Neural crest cell (in vitro differentiated cells): ENCODE measurements at places on chromosomes 13 and 19. TPM values are rescaled to one million over a fixed set of nuclear protein-coding genes. Genes with fewer than 3 reads are reported as not detected.
A peak's percentile ranks its signal among the peaks of the same experiment; 100 is the strongest.

MEF2B gene
- 1.4 and 1.5 TPM in 2 replicates for total RNA-seq

ZNF90 gene
- 27.3 and 27.4 TPM in 2 replicates for total RNA-seq

CLC gene
- not detected in 2 replicates for total RNA-seq

SRRM5 gene
- total RNA-seq: 0.41 and 0.51 TPM in 2 replicates

KIR3DL1 gene
- not detected in 2 replicates for total RNA-seq

PCDH9 gene
- 6.3 and 7.3 TPM in 2 replicates for total RNA-seq

GJB6 gene
- total RNA-seq: not detected in 2 replicates

ZNF28 gene
- total RNA-seq: 15.8 and 19.4 TPM in 2 replicates

GRCh38 chr13:21884299-21884909 lies 213.5 kb downstream of the FGF9 start:
- no peaks in the 10 kb centered on the region for H3K36me3 ChIP-seq
- no peak for DNase-seq
- no peak overlapping the region for H3K27ac ChIP-seq
- H3K4me1 ChIP-seq: peaks cover 6% of the 10 kb centered on the region
- no peak overlapping the region for H3K4me3 ChIP-seq

DNA sequence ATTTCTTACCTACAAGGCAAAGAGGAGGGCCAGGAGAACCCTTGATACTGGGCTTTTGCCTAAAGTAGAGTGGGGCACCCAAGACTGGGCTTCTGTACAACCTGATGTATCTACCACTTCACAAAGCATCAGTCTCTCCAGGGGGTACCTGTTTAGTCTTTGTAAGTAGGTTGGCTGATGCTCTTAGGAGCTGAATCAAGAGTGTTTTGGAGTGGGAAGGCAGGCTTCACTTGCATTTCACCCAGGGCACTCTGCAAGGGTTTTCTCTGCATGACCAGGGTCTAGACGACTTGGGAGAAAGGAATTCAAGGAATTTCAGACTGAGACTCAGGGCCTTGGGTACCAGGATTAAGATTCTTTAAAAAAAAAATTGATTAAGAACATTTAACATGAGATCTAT lies 361.5 kb downstream of the RFC3 start:
- no peak overlapping the region for H3K27ac ChIP-seq
- H3K27me3 ChIP-seq: no peaks in the 10 kb centered on the region

DNA sequence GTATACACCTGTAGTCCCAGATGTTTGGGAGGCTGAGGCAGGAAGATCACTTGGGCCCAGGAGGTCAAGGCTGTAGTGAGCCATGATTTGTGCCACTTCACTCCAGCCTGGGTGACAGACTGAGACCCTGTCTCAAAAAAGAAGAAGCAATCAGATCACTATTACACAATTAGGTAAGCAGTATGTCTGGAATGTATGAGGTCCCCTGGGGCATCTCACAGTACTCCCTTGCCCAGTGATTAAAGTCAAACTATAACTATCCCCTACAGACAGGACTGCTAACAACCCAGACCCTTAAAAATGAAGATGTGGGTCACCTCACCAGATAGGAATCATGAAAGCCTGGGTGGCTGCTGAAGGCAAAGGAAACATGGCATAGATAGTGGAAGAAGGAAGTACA lies 9.4 kb upstream of the PAN3 start:
- H3K4me3 ChIP-seq: no peak overlapping the region
- no peak for DNase-seq
- H3K27ac ChIP-seq: no peak overlapping the region
- no peaks in the 10 kb centered on the region for H3K27me3 ChIP-seq
- no peaks in the 10 kb centered on the region for H3K4me1 ChIP-seq

- DNase-seq: peak; percentile 81
- H3K36me3 ChIP-seq: no peaks in the 10 kb centered on the region
- H3K27me3 ChIP-seq: peaks cover 3% of the 10 kb centered on the region
- H3K4me1 ChIP-seq: peaks cover 34% of the 10 kb centered on the region
These were observed at the start of gene PNMA8C for GRCh38 chr19:46428239-46429135. TSS of gene PNMA8C (minus strand) at chr19:46428936. CDS start at chr19:46428359, 577 bp downstream.

- H3K4me1 ChIP-seq: peaks cover 4% of the 10 kb centered on the region
- peaks cover 17% of the 10 kb centered on the region for H3K36me3 ChIP-seq
- no peaks in the 10 kb centered on the region for H3K27me3 ChIP-seq
- H3K4me3 ChIP-seq: no peak overlapping the region
- peak; percentile 79 for DNase-seq
These were observed 13.7 kb downstream of the PVR start for GRCh38 chr19:44657211-44657921.

DNA sequence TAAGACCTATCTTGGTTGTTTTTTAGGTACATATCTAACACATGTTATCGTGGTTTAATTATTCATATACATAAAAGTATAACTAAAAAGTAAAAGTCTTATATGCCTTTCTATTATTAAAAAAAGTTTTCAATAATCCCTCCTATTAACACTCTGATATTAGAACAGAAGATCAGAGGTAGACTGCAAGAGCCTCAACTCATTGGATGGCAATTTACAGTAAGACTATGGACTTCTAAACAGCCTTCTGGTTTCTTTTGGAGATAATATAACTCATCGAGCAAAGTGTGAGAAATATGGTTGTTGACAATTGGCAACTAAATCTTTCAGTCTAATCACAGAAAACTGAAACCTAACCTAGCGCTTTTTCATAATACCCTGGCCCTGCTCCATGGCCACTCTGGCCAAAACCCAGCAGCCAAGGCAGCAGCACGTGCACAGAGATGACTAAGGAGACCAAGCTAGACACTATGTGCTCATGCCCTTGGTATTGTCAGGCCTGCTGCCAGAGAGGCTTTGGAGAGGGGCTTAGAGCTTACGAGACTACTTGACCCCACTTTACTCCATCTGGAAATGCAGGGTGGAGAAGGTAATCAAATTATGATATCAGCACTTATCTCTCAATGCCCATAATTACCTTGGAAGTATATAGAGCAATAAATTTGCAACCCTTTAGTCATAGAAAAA lies 40.6 kb upstream of the EEF1AKMT1 start:
- peaks cover 10% of the 10 kb centered on the region for H3K36me3 ChIP-seq
- no peak for DNase-seq
- no peak overlapping the region for H3K27ac ChIP-seq

GRCh38 chr19:31659897-31660210 lies 310.6 kb upstream of the TSHZ3 start:
- no peak overlapping the region for H3K4me3 ChIP-seq
- peaks cover 35% of the 10 kb centered on the region for H3K27me3 ChIP-seq
- no peaks in the 10 kb centered on the region for H3K36me3 ChIP-seq
- DNase-seq: no peak
- H3K4me1 ChIP-seq: no peaks in the 10 kb centered on the region
- no peak overlapping the region for H3K27ac ChIP-seq

DNA sequence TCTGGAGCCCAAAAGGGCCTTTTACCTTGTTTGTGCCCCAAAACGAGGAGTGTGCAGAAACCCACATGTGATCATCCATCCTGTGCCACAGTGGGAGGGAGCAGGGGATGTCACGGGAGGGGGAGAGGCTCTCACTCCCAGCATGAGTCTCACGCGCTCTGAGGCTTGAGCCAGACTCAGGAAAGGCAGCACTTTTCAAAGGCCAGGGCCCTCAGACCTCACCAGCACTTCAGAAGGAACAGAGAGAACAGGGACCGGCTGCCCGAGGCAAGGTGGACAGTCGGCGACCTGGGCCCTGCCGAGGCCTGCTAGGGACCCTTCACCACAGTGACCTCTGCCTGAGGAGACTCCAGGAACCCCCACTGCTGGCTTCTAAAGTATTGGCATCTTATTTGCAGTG lies 71.7 kb upstream of the WASF3 start:
- H3K36me3 ChIP-seq: no peaks in the 10 kb centered on the region
- no peak overlapping the region for H3K4me3 ChIP-seq
- DNase-seq: no peak
- H3K27ac ChIP-seq: peak overlapping the region; percentile 94

DNA sequence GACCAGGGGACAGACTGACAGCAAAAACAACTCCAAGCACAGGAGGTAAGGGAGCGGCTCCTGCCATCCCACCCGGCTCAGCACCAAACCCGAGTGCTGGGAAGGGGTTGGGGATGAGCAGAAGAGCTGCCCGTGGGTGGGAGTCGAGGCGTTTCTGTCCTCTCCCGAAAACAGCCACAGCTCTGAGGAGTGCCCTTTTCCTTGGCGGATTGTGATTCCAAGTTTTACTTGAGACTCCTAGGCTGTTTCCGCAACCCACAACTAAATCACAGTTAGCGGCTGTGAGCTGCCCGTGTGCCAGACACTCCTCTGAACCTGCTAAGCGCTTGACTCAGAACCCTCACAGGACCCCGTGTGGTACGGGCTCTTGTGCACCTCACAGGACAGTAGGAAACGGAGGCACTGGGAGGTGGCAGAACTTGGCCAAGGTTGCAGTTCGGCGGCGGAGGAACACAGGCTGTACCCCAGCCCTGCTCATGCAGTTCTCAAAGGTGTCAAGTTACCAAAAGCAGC lies 21.4 kb downstream of the CFAP97D2 start:
- DNase-seq: no peak
- H3K4me3 ChIP-seq: no peak overlapping the region
- no peaks in the 10 kb centered on the region for H3K4me1 ChIP-seq

DNA sequence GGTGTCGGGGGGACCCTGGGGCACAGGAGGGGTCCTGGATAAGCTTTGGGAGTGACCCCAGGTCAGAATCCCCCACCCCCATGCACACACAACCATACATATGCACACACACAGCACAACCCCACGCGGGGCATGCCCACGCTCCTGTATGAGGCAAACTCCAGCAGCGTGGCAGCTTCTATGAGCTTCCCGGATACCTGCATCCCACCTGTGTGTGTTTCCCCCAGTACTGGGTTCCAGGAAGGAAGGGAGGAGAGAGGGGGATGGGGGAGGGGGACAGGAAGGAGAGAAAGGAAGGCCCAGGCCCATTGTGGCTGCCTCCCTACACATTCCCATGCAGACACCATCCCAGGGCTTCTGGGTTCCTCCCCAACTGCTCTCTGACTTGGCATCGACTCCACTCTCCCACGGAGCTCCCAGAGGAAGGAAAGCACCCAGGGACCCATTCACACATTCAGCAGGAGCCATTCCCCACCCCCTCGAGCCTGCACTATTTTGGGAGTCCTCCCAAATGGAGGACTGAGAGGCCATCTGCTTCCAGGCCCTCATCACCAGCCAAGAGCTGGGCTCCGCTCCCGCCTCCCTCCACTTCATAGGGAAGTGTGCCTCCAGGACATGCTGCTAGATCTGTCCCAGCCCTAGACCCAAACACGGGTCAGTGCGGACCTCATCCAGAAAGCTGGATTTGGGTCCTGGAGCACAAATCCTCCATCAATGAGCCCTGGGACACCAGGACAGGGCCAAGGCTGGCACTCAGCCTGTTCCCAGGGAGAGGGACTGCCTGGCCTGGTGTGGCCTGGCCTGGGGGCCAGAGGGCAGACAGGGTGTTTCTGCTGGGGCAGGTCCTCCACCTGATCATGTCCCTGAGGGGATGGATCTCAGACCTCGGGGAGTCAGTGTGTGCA lies 13.2 kb downstream of the PRR36 start:
- H3K27me3 ChIP-seq: peaks cover 40% of the 10 kb centered on the region
- no peak overlapping the region for H3K27ac ChIP-seq
- H3K4me1 ChIP-seq: peaks cover 7% of the 10 kb centered on the region
- H3K36me3 ChIP-seq: no peaks in the 10 kb centered on the region

GRCh38 chr13:43558939-43559338 lies 227.8 kb downstream of the ENOX1 start:
- no peaks in the 10 kb centered on the region for H3K27me3 ChIP-seq
- no peak overlapping the region for H3K27ac ChIP-seq
- no peak for DNase-seq
- H3K4me1 ChIP-seq: no peaks in the 10 kb centered on the region
- no peaks in the 10 kb centered on the region for H3K36me3 ChIP-seq

DNA sequence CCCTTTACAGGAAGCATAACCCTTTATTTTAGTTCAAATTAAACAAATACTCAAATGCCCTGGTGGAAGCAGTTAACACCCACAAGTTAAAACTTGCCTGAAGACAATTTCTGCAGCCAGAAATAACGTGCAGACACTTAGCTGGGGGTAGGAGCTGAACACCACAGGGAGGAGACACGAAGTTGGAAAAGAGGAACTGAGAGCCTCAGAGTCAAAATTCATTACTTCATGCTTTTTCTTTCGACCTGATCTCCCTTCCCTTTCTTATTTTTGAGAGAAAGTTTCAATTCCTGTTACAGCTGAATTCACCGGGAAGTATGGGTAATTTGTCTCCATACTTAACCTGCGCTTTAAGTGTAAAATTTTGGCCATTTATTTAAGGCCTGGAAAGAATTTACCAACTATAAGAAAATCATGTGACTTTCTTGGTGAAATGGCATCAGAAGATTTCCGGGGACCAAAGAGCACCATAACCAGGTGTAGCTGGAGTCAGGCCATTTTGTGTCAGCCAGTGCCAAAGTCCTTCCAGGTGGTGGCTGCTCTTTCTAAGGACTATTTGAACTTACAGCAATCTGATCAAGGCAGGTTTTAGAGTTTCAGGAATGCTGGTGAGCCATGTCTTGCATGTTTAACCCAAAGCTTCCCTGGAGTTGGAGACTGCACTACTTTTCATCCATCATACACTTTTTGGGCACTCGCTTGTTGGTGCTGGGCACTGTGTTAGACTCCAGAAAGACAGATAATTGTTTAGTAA lies 46.5 kb upstream of the RCBTB2 start:
- no peak overlapping the region for H3K4me3 ChIP-seq
- peak overlapping the region; percentile 86 for H3K27ac ChIP-seq
- H3K36me3 ChIP-seq: no peaks in the 10 kb centered on the region
- peaks cover 38% of the 10 kb centered on the region for H3K4me1 ChIP-seq

GRCh38 chr19:17292301-17293074 lies 10.7 kb downstream of the ABHD8 start:
- H3K27me3 ChIP-seq: peaks cover 6% of the 10 kb centered on the region
- peaks cover 12% of the 10 kb centered on the region for H3K4me1 ChIP-seq
- H3K4me3 ChIP-seq: peak overlapping the region; percentile 90

DNA sequence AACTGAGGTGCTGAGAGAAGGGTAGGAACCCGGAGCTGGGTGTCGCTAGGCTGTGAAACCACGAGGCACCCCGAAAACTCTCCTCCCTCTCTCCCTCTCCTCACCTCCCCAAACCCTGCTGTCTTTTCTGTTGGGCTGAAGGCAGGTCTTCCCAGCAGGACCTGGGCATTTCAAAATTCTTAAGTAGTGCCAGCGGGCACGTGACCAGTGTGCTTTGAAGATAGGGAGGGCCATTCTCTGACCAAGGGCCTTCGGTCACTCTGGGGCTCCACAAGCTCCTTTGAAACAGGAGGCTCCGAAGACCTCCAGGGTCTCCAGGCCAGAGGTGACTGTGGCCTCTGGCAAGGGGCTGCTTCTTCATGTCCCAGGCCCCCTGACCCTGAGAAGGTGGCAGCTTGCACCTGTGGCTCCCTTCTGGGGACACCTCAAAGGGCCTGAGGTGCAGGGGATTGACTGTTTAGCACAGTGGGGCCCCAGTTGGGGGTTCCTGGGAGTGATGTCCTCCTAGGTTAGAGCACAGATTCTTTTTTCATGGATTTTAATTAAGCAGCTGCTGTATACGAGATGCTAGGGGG lies 48.3 kb downstream of the DNM2 start:
- no peak for DNase-seq
- H3K4me1 ChIP-seq: peaks cover 15% of the 10 kb centered on the region
- H3K27ac ChIP-seq: no peak overlapping the region
- H3K27me3 ChIP-seq: no peaks in the 10 kb centered on the region
- no peak overlapping the region for H3K4me3 ChIP-seq

GRCh38 chr19:30208436-30209060 lies 163.6 kb upstream of the ZNF536 start:
- H3K4me1 ChIP-seq: no peaks in the 10 kb centered on the region
- DNase-seq: no peak
- H3K27ac ChIP-seq: no peak overlapping the region
- no peaks in the 10 kb centered on the region for H3K27me3 ChIP-seq
- no peaks in the 10 kb centered on the region for H3K36me3 ChIP-seq
- H3K4me3 ChIP-seq: no peak overlapping the region

GRCh38 chr13:73832128-73832588 lies 302.0 kb downstream of the KLF12 start:
- H3K27ac ChIP-seq: peak overlapping the region; percentile 82
- H3K27me3 ChIP-seq: no peaks in the 10 kb centered on the region
- DNase-seq: no peak
- H3K4me3 ChIP-seq: no peak overlapping the region
- peaks cover 2% of the 10 kb centered on the region for H3K36me3 ChIP-seq
- H3K4me1 ChIP-seq: peaks cover 25% of the 10 kb centered on the region
